CD4-positive, alpha-beta T cell treated with Interleukin-17A for 1 hour (primary cell): ENCODE measurements at places on chromosomes 2 and 18.

GRCh38 chr2:234496835-234497593, at the start of gene ARL4C:
TSS of gene ARL4C (minus strand) at chr2:234497081. CDS start at chr2:234496586, 495 bp downstream.
- DNase-seq, result peak; percentile 76

DNA sequence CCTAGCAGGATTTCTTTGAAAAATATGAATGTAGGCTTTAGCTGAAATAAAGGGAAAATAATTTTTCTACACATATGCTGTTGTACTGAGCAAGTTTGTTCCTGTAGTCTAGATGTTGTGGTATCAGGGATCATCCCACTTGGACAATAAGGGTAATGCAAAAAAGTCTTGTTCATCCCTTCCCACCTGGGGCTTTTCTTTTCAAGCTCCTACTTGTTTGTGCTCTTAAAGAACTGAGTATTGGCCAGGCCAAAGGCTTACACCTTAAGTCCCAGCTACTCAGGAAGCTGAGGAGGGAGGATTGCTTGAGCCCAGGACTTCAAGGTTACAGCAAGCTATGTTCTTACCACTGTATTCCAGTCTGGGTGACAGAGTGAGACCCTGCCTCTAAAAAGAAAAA, 35.5 kb downstream of the ZC3H6 start:
- DNase-seq, result no peak

DNA sequence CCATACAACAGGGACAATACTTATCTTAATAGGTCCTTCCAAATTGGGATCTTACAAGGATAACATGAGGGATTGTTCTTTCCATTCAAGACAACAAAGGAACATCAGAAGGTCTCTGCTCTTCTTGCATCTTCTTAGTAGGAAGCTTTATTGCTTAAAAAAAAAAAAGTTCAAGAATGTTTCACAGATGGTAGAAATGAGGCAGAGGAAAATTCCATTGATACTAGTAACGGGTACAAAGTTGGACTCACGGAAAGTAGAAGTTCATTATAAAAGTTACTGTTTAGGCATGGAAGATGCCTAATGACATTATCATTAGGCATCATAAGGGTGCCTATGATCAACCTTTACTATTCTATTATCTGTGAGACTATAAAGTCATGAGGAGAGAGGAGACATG, 136.2 kb downstream of the LAMA3 start:
- no peak for DNase-seq

GRCh38 chr18:28529644-28530043, 352.7 kb upstream of the CDH2 start:
- DNase-seq, result no peak

GRCh38 chr2:61898810-61899209, 6.7 kb upstream of the COMMD1 start:
- DNase-seq, result peak; percentile 19

DNA sequence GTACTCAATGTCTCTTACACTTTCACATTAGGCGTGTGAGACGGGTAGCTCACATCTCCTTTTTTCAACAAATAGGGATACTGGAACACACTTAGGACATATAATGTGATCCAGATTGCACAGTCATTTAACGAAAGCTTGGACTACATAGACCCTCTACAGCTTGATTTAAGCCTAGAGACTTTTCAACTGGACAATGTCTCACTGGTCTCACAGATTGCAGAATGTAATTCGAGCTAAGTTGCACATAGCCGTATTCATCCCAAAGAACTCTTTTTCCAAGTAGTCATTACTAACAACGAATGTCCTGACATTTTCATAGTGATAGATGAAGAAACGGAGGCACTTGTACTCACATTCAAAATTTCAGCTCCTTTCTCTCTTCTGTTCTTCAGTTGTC, 612.1 kb downstream of the ZEB2 start:
- DNase-seq, result no peak

GRCh38 chr2:14678761-14679160, 46.2 kb downstream of the LRATD1 start:
- no peak for DNase-seq

DNA sequence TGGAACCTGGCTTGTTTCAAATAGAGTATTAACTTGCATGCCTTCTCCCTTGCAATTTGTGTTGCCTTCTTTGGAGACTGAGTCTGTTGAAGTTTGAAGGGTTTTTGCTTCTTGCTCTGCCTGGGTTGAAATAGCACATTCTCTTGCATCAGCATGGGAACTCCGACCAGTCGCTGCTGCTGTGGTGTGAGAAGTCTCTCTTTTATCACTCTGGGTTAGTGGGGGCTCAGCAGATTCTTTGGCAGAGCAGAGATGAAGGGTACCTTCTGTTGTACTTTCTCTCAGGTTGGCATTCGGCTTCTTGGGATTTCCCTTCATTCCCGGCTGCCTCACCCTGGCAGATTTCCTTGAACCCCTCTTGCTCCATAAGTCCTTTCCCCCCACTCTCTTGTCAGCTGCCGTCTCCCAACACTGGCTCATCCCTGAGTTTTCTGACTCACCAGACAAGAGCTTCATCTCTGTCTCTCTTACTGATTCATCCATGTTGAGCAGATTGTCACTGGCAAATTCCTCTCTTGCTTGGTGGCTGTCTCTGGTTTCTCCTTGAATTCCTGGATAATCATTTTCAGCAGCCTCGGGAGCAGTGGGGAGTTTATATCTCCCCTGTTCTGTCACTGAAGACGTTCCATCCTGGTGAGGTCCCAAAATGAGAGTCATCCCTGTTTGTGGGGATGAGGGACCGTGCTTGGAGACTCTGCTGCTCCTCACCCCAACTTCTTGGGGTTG, 49.9 kb downstream of the ALPK2 start:
- no peak for DNase-seq

DNA sequence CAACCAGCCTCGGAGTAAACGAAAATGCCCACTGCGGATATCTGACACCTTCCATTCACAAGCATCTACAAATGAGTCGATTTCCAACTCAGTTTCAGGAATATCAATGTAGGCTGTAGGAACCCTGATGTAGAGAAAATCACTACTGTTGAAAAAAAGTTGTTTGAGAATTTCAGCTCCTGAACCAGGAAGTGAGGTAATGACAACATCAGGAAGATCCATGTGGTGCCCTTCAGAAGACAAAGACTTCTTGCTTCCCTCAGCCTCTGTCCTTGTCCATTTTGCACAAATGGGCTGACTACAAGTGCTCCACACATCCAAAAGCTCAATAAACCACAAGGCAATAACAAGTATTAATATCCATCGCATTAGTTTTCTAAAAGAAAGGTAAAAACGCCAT, 4.7 kb downstream of the DSEL start:
- no peak for DNase-seq

DNA sequence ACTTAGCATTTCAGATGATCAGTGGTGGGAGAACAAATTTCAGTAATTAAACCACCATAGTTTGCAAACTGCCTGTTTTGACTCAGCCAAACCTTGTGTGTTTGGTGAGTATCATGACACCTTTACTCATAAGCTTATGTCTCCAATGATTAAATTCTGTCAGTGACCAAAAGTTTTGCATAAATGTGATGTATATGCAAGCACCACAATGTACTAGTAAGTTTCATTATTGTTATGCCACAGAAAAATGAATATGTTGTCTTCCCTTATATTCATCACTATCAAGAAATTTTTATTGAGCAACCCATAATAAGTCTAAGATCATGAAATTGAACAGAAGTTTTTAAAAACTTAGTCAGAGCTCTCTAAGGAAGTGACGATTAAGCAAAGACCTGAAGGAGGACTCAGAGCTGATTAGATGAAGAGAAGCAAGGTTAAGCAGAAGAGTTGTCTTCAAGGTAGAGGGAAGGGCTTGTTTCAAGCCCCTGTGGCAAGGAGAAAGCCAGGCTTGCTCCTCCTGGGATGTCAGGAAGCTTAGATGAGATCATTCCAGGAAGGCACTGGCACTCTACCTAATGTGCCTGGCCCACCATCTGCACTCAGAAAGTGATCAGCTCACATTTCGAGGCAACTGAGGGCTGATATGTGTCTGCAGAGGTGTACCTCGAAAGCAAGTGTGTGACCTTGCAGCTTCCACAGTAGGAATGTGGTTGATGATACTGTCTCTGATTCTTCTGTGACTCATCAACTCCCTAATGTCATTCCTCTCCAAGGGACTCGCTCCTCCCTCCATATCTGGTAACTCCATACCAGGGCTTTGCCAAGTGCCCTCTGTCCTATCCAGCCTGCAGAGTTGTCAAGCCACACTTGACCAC, 54.7 kb downstream of the KCTD18 start:
- DNase-seq, result no peak

- DNase-seq, result peak; percentile 77
Measured at GRCh38 chr2:100580367-100581276, 17.8 kb downstream of the PDCL3 start.

GRCh38 chr18:6058941-6059340, 163.6 kb upstream of the TMEM200C start:
- no peak for DNase-seq

DNA sequence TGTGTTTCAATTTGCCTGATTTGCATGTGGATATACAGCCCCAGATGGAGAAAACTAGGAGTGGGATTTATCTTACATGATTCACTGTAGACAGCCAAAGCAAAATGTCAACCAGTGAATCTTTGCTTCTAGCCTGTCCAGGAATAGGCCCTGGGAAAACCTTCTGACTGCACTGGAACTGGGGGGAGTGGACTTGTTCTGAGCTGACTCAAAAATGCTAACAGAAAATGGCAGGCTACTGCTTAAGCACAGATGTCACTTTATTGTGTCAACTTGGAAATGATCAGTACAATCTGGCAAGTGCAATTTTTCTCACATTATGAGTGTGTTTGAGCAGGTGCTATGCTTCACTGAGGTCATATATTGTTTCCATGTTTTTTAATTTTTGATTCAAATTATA, 593.7 kb downstream of the NRXN1 start:
- no peak for DNase-seq

- DNase-seq, result no peak
Measured at GRCh38 chr2:168454737-168455644, 1.1 kb upstream of the CERS6 start.

DNA sequence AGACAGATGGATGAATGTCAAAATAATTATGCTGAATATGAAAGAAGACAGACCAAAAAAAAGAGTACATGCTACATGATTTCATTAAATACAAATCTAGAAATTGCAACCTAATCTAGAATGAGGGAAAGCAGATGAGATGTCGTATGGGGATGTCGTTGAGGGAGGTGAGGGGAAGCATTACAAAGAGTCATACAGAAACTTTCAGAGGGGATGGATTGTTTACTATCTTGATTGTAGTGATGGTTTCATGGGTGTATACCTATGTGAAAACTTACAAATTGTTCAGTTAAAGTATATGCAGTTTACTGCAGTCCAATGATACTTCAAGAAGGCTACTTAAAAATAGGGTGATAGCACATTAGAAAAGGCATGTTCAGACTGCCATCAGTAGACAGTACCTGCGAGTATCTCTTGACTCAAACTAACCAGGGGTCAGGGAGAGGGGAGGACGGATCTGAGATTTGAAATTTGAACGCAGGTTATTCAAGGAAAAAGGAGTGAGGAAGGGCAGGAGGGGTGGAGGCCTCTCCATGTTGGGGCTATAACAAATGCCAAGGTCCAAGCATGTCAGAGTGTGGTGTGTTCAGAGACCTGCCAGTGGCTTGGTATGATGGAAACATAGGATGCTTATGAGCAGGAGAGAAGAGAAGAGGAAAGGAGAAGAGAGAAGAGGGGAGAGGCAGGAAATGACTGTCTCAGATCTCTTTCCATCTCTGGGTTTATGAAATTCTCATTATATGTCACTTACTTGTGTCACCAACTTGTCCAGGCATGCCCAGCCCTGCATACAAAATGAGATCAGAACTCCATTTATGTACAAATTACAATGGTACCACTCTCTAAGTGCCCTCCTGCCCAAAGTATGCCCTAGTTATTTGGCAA, 257.3 kb upstream of the CXCR4 start:
- DNase-seq, result no peak

DNA sequence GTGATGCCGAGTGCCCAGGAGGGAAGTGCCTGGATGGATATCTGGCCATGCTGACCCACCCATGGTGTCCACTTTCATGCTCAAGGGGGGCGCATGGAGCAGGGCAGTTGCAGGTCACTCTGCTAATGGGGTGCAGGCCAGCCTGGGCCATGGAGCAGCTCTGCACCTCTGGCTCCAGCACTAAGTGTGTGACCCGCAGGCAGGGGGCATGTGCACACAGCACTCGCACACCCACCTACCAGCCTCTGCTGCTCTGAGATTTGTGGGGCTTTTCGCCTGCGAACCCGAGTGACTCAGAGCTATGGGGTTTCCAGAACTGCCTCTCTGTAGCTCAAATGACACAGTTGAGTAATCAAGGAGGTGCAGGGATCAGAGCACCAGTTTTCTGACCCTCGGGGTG, 66.2 kb downstream of the CYP26B1 start:
- no peak for DNase-seq

DNA sequence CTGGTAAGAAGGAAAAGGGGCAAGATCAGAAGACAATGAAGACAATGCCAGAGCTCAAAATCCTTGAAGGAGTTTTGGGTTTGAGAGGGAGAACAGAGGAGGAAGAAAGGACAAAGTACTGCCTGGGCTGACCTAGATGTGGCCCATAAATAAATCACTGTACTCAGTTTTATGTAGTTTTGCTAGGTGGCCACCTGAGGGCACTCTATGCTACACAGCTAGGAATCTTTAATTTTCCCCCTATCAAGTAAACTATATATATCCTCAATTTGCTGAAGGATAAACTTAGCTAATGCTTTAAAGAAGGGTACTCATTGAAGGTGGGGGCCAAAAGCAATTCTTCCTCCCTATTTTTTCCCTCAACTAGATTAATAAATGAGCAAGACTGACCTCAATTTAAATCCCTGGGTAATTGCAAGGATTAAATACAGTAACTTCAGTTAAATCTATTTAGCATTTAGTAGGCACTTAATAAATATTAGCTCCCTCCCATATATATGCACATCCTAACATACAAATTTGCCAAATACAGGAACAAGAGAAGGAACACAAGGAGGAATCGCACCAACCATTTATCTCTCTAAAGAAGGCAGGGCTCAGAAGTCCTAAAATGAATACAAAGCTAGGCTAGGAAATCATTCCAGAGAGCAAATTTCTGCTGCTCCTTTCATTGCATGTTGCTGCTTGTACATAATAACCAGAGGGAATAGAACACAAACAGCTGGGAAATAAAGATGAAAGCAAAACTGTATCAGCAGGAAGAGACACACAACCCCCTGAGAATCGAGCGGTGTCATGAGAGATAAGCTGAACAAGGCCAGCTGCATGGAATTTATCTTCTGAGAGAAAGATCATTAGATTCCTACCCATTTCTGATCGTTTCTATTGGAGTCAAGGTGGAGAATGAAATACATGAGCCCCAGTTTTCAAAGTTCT, 540.1 kb downstream of the NRXN1 start:
- DNase-seq, result peak; percentile 20
